ENCODE measurements at places on chromosomes 13 and 19.

DNA sequence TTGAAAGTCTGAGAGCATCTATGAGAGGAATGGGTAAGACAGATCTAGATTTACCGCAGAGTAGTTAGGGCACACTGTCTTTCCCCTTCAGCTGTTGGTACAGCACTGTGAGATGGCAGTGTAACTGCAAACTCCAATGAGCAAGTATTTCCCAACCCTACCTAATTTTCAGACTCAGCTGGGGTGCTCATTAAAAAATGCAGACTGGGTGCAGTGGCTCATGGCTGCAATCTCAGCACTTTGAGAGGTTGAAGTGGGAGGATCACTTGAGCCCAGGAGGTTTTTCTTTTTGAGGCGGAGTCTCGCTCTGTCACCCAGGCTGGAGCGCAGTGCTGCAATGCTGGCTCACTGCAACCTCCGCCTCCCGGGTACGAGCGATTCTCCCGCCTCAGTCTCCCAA, 12.6 kb downstream of the QPCTL start:
- DNase-seq = no peak

DNA sequence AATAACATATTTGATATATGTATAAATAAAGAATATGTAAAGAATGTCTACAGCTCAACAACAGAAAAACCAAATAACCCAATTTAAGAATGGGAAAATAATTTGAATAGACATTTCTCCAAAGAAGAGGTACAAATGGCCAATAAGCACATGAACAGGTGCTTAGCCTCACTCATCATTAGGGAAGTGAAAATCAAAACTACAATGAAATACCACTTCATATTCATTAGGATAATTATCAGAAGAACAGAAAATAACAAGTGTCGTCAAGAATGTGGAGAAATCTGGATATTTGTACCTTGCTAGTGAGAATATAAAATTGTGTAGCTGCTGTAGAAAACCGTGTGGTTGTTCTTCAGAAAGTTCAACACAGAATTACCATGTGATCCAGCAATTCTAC, 8.4 kb upstream of the SUPT20H start:
- DNase-seq = no peak

DNA sequence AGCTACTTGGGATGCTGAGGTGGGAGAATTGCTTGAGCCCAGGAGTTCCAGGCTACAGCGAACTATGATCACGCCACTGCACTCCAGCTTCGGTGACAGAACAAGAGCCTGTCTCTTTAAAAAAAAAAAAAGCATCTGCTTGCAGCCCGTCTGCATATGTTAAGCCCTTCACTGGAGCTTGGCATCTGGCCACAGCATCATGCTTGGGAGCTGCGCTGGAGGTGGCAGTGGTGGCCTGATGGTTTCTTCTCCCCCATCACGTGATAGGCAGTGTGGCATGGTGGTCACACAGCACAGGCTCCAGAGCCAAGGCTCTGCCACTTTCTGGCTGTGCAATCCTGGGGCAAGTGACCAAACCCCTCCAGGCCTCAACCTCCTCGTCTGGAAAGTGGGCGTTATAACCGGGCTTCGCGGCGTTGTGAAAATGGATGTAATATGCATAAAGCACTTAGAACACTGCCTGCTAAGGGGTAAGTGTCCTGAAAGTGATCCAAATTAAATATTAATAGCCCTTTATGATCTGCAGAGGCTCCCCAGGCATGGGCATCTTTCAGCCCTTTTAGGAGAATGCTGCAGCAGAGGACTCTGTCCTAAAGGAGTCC, 24.4 kb downstream of the MARK4 start:
- DNase-seq = no peak

DNA sequence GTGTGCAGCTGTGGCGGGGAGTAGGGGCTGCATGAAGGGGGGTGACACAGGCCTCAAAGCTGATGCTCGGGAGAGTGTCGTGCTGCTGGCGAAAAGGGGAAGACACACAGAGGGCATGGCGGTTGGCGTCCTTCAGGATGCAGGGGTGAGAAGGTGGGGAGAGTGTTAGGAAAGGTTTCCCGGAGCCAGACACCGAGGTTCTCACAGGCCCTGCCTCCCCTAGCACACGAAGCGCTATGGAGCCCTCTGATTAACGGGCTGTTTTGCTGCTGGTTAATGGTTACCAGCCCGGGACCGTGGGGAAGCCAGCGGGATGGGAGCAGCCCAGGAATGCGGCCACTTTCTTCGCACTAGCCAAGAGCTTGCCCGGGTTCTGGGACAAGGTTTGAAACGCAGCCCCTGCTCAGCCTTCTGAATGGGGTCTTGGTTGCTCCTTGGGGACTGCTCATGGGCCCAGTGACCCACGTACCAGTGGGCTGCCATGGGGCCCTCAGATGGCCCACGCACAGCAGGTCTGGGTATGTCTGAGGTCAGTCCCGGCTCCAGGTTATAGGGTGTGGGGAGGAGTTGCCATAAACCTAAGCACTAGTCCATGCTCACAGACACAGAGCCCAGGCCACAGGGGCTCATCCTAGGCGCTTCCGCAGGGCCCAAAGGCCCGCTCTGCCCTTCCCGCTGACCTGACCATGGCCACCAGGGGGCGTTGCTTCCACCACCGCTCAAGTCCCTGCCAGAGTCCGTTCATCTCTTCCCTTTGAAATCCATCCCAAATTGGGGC, 31.3 kb upstream of the ISYNA1 start:
- peak; percentile 73 for DNase-seq
